BJ (cell line): ENCODE measurements at places on chromosomes 1 and 21. TPM values are rescaled to one million over a fixed set of nuclear protein-coding genes. Genes with fewer than 3 reads are reported as not detected.

Gene C1orf122
- 30.9 and 34.1 TPM in 2 replicates for polyA plus RNA-seq

Gene MROH9
- polyA plus RNA-seq = 0.10 and 0.17 TPM in 2 replicates

Gene TTLL7
- polyA plus RNA-seq = 4.7 and 7.6 TPM in 2 replicates

DNA sequence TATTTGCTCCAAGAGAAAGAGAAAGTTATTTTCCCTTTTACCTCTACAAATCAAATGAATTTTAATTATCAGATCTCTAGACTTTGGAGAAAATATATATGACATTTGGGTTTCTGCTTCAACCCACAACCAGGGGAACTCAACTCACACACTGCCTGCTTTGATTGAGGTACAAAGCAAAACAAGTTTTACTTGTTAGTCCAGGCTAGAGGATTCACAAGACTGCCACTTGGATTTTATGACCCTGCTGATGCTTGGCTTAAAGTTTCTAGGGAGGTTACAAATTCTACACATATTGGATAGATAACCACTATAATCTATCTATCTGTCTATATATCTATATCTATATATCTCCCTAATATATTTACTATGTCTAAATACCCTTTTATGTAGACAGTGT is 467.3 kb upstream of the RGS18 start:
- no peak for DNase-seq

GRCh38 chr1:116371752-116372151 is 1.3 kb upstream of the ATP1A1 start:
- no peak for DNase-seq

- no peak for DNase-seq
These were observed 7.6 kb upstream of the CTTNBP2NL start for GRCh38 chr1:112388436-112388835.

GRCh38 chr1:163174524-163175437 is 27.9 kb downstream of the RGS5 start:
- no peak for DNase-seq
